ENCODE measurements at places on chromosomes 16 and 17. TPM values are rescaled to one million over a fixed set of nuclear protein-coding genes. Genes with fewer than 3 reads are reported as not detected.
A peak's percentile ranks its signal among the peaks of the same experiment; 100 is the strongest.

Gene XAF1
- total RNA-seq, result not detected

Gene RCVRN
- not detected for total RNA-seq

Gene SLC43A2
- total RNA-seq, result 0.06 TPM

Gene STX1B
- total RNA-seq, result 1.1 TPM

Gene TMEM114
- total RNA-seq, result 1.8 TPM

Gene PMP22
- not detected for total RNA-seq

Gene IGFALS
- total RNA-seq, result not detected

Gene TEKT1
- total RNA-seq, result not detected

DNA sequence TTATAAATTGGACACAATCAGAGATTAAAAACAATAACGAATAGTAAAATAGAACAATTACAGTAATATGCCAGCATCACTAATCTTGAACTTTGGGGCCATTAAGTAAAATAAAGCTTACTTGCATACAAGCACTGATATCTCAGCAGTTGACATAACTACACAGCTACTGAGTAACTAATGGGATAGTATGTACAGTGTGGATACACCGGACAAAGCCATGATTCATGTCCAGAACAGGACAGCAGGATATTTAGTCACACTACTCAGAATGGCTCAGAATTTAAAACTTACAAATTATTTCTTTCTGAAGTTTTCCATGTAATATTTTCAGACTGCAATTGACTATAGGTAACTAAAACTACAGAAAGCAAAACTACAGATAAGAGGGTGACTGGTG lies 427.5 kb downstream of the CDH13 start:
- DNase-seq, result no peak

DNA sequence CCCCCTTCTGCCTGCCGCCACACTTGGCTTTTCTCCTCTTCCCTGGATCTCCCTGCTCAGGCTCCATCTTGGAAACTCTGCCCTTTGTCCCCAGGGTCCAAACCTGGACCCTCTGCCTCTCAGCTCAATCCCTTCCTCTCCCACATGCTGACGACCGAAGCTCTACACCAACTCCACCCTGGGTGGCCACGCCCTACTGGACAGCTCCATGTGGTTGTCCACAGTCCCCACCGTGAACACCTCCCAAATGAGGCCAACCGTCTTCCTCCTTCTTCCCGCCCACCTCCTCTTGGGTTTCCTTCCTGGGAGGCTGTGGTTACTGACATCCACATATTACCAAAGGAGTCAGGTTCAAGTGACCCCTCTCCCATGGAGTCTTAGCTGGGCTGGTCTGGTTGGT lies 22.6 kb upstream of the MLKL start:
- DNase-seq, result no peak

- DNase-seq, result no peak
These were observed 175.7 kb downstream of the PARN start for GRCh38 chr16:14454391-14454790.

- DNase-seq, result no peak
These were observed 1.6 kb upstream of the SMARCD2 start for GRCh38 chr17:63843910-63844677.

DNA sequence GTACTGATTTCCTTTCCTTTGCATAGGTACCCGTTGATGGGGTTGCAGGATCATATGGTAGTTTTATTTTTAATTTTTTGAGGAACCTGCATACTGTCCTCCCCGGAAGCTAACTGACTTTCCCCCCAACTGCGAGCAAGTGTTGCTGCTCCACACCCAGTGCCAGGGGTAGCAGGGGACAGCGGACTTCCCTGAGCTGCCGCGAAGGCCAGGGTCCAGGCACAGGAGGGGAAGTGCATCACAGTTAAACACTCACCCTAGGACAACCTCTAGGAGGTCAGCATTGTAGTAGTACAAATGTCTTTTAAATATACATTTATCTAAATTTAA lies 201.7 kb downstream of the NPIPB11 start:
- no peak for DNase-seq

GRCh38 chr17:50527155-50527762 lies 5.3 kb upstream of the EPN3 start:
- DNase-seq, result no peak

GRCh38 chr17:47720196-47720595 lies 12.8 kb upstream of the TBX21 start:
- DNase-seq, result no peak

DNA sequence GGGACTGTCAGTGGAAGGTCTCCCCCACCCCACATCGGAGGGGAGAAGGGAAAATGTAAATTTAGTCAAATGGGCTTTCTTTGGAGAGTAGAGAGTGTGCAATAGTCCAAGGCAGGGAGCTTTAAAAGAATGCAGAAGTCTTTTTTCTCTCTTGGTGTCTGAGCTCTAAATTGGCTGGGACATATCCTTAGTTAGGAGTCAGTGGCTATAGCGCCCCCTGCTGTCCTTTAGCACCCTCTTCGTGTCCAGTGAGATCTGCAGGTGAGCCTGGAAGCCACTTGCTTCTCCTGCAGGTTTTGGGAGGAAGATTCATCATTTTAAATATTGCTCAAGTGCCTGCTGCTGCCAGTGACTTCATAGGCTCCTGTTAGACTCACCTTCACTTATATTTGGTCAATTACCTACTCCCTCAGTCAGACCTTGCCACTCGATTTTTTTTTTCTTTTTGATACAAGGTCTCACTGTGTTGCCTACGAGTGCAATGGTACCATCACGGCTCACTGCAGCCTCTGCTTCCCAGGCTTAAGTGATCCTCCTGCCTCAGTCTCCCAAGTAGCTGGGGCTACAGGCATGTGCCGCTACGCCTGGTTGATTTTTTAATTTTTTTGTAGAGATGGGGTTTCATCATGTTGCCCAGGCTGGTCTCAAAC lies 174.8 kb downstream of the PRKCB start:
- peak; percentile 90 for DNase-seq

DNA sequence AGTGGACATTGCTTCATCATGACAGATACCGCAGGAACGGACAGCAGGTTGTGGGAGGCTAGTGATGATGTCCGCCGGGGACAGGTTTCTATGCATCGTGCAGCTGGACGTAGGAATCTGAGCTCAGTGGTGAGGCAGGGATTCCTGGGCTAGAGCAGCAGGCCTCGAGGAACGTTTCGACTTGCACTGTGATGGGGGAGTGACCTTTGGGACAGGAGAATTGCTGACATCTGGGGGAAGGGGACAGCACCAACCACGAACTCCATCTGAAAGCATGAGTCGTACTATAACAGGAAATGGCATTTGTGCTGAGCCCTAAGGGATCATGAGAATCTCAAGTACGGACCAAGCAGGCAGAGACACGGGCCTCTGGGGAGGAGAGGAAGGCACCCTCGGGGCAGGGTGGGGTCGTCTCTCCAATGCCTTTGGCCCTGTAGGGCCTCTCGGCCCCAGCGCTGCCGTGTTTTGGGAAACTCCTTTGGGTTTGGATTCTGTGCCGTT lies 65.8 kb upstream of the ENDOV start:
- peak; percentile 6 for DNase-seq

- DNase-seq, result no peak
These were observed 10.6 kb upstream of the RHBDF2 start for GRCh38 chr17:76511668-76512365.

DNA sequence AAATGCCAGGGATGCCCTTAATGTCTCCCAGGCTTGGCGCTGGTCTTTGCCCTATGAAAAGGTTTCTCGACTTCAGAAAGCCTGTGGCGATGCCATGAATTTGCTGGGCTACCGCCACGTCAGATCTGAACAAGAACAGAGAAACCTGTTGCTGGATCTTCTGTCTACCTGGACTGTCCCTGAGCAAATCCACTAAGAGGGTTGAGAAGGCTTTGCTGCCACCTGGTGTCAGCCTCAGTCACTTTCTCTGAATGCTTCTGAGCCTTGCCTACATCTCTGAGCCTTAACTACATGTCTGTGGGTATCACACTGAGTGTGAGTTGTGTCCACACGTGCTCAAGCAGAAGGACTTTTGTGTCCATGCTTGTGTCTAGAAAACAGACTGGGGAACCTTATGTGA lies 11.4 kb downstream of the CHST4 start:
- DNase-seq, result peak; percentile 43

All from A673 (cell line).